ENCODE measurements at places on chromosomes 5 and 9. TPM values are rescaled to one million over a fixed set of nuclear protein-coding genes. Genes with fewer than 3 reads are reported as not detected.

Gene BTNL3
- total RNA-seq = not detected

Gene PCDHB4
- total RNA-seq = not detected

Gene SOX30
- total RNA-seq = 0.11 TPM

Gene MYOZ3
- not detected for total RNA-seq

Gene SYK
- total RNA-seq = 0.13 TPM

Gene PDGFRB
- total RNA-seq = 49.0 TPM

Gene BAAT
- not detected for total RNA-seq

Gene LEAP2
- total RNA-seq = 3.4 TPM

Gene OTULINL
- total RNA-seq = 59.6 TPM

Gene NTNG2
- total RNA-seq = 4.8 TPM
